Natural killer cell treated with Interleukin-12 subunit alpha and Interleukin-12 subunit beta and Interleukin-15 and Interleukin-18, amount 100 ng/mL, for 72 hours (primary cell): ENCODE measurements at places on chromosomes 1 and 21. TPM values are rescaled to one million over a fixed set of nuclear protein-coding genes. Genes with fewer than 3 reads are reported as not detected.

Gene ERVH48-1
- total RNA-seq: not detected

Gene C1orf74
- 3.0 TPM for total RNA-seq

Gene PTGFRN
- 2.2 TPM for total RNA-seq

Gene PTPN22
- total RNA-seq: 24.6 TPM

Gene KCNQ4
- 0.24 TPM for total RNA-seq

Gene LEFTY1
- not detected for total RNA-seq

Gene MAP7D1
- 196 TPM for total RNA-seq

Gene AUNIP
- total RNA-seq: 4.2 TPM

Gene HSPB7
- not detected for total RNA-seq

Gene OR2T3
- total RNA-seq: not detected

Gene FMO1
- not detected for total RNA-seq

Gene GOLT1A
- not detected for total RNA-seq

DNA sequence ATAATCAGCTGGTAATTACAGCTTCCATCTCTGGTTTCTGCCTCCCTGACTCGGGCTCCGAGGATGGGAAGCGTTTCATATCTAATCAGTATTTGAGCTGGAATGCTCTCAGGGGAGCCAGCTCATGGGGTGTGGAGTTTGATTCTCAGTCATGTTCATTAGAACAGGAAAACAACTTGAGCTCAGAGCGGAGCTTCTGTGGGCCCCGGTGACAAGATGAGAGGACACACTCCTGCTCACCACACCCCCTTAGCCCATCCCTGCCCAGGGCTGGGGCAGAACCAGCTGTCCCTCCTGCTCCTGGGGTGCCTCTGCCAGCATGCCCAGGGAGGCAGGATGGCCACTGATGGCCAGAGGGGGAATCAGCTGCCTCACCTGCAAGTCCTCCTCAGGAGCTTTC, 726.0 kb downstream of the PTPRU start:
- peak; percentile 13 for DNase-seq

DNA sequence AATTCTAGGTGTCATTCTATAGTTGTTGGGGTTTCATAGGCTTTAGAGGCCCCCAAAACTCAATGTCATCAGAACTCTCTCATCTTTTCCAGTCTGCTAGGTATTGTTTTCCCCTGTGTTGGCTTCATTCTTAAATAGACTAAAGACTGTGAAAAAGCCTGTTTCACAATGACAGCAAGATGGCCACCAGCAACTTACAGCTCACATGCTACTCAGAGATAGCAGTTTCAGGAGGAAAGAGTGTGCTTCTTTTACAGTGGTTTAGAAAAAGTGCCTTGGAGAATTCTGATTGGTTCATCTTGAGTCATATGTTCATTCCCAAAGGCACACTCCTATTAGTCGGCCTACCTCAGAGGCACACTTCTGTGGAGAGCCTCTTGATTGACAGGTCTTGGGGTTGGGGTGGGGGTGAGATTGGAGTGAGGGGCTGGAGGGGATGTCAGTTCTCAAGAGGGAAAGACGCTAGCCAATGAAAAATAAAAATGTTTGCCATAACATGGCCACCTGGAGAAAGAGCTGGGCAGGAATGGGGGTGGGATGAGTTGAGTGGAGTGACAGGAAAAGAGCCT, 8.5 kb downstream of the IL23R start:
- no peak for DNase-seq

DNA sequence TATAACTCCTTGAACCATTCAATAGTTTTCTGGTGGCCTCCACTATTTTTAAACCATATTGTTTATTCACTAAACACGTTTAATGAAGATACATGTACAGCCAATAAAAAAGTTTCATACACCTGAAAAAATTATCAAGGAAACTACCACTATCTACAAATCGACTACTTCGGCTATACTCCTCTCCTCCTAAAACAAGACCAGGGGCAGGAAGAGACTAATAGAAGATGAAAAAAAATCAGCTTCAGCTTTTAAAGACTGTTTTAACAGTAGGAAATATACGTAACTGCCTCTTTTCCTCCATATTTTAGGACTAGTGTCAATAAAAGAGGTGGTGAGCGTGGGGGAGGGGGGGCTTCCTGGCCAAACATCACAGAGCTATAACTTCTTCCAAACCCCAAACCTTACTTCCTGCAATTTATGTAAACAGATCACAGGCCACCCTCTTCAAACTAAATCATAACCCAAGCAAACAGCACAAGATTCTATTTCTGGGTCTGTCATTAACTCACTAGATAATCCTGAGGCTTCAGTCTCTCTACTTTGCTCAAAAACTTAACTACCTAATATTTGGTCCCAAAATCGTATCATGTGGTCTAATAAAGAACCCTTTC, 15.1 kb downstream of the FOXJ3 start:
- no peak for DNase-seq

GRCh38 chr1:67939942-67940341, 106.7 kb upstream of the GNG12 start:
- DNase-seq: no peak

- no peak for DNase-seq
Observed at GRCh38 chr21:36208326-36209013, 51.8 kb downstream of the DOP1B start.

- DNase-seq: no peak
Observed at GRCh38 chr1:66134004-66134403, 341.3 kb downstream of the PDE4B start.

DNA sequence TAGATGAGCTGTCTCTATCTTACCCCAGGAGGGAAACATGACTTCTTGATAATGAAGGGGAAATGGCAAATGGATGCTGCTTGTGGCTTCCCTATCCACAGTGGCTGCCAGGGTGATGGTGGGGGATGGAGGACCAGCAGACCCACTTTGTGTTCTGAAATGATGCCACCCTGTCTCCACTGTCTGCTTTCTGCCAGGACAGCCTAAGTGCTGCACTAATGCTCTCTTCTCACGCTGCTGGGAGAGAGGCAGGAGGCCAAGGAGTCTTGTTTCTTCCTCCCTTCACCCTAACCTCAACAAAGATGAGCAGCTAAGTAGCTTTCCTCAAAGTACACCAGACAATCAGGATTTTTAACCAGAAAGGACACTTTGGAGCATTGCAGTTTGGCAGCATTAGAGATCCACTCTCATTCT, 36.6 kb downstream of the XCL1 start:
- DNase-seq: no peak

DNA sequence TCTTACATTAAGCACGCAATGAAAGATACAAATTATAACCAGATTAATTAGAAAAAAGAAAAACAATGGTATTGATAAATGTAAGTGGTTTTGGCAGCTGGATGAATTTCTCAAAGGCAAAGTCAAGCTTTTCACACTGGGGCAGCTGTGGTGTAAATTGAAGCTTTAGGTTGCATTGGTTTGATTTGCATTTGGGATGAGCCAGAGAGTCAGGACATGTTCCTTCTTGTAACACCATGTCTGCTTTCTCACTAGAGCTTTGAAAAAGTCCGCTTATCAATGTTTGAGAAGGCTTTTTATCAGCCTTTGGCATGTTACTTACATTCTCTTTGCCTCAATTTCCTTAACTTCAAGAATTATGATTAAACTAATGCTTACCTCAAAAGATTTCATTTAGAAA, 173.9 kb downstream of the GPATCH2 start:
- DNase-seq: no peak

DNA sequence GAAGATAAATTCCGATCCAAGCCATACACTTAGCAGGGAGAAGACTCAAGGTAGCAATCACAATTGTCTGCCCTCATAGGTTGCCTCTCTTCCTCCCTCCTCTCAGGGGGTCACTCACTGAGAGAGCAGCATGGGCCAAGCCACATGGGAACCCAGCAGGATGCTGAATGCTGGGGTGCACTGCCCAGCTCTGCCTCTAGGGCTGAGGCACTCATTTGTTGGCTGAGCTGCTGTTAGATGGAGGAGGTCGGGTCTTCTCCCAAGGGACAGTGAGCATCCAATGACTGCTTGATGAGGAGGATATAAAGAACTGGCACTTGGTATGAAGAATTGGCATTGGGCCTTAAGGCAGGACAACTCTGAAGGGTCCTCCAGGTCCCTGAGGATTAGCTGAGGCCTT, 418.8 kb downstream of the SIPA1L2 start:
- no peak for DNase-seq

- DNase-seq: peak; percentile 46
Observed at GRCh38 chr1:1120866-1121591, 5.1 kb upstream of the C1orf159 start.

DNA sequence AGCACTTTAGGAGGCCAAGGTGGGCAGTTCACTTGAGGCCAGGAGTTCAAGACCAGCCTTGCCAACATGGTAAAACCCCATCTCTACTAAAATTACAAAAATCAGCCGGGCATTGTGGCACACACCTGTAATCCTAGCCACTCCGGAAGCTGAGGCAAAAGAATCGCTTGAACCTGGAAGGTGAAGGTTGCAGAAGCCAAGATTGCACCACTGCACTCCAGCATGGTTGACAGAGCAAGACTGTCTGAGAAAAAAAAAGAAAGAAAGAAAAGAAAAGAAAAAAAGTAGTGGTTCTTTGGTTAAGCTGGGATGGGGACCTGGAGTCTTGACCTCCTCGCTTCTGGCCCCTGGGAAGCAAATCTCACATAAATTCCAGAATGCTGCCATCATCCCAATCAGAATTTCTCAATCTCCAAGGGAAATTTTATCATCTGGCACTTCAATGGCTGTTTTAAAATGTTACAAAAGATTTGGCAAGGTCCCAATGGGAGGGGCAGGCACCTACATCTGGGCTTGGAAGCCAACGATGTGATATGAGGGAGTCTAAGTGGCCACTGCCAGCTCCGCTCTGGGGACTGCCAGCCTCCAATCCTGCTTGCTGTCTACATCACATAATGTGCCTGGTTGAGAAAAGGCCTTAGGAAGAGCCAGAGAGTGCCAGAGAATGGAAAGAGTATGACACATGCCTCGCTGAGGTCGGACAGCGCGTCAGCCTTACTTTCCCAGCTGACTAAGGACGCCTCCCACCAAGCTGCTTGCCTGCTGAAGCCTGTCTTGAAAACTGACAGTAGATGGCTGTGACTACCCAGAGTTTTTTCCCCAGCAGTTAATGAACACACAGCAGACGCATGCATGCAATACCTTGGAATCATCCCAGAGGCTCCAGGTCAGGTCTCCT, 42.1 kb upstream of the SRP9 start:
- no peak for DNase-seq

GRCh38 chr1:102535829-102536505, 539.2 kb upstream of the OLFM3 start:
- DNase-seq: no peak

DNA sequence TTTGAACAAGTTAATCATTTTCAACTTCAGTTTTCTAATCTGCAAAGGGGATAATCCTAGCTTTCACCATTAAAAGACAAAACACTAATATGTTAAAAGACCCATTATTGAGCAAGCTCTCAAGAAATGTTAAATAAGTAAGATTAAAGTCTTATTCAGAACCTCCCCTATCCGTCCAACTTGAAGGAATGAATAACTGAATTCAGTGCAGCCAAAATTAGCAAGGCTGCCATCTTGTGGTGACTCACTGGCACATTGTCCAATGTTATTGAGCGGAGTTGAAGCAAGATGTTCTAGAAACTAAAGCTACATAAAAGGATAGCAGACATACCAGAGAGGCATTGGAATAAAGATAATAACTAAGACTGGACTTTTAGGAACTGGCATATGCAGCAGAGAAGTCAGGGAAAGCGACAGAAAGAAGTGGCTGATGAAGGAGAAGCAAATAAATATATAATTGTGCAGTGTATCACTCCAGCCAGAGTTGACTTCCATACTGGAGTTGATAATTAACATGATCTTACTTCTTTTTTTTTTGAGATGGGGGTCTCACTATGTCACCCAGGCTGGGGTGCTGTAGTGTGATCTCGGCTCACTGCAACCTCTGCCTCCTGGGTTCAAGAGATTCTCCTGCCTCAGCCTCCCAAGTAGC, 8.2 kb upstream of the CAP1 start:
- DNase-seq: peak; percentile 64

GRCh38 chr1:159122005-159122621, 45.5 kb upstream of the AIM2 start:
- no peak for DNase-seq
